Amniotic stem cell (primary cell): ENCODE measurements at places on chromosomes 16 and 17.

DNA sequence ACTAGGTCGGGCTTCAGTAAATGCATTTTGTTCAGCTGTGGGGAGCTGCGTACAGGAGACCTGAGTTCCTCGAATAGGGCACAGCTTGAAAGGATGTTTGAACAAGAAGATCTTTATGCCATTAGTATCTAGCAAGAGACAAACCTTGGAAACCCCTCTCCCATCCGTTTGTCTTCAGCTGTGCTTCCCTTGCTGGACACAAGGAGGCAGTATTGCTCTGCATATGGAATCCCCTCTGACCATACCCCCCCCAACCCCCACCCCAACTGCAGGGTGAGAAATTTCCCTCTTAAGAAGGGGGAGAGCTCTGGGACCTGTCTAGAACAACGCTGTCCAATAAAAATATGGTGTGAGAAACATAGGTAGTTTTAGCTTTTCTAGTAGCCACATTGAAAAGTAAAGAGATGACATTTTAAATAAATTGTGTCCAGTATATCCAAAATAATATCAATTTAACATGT, 1.6 kb downstream of the MRM1 start:
- no peak for DNase-seq

DNA sequence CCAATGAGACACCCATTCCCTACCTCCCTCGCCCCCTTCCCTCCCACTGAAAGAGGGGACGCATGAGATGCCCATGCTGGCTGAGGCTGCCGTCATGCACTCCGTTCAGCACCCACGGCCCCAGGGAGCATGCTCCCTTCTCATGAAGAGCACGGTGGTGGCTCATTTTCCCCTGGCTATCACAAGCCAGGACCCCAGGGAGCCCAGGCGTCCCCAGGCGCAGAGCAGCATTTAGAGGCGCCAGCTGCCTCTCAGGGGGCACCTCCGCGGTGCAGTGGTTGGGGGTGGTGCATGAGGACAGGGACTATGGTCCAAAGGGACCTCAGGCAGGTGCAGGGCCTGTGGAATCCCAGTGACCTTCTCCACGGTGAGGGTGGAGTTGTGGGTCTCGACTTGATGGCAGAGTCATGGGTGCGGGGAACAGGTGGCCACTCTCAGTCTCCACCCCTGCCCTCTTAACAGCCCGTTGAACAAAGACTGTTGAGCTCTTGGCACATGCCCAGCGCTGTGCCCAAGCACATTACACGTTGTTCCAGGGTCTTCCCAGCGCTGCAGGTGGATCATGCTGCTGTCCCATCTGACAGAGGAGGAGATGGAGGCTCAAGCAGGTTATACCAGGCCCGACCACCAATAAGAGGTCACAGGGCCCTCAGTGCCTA, 13.6 kb downstream of the KIF19 start:
- no peak for DNase-seq

GRCh38 chr17:70153210-70153609, 16.1 kb upstream of the KCNJ2 start:
- DNase-seq, result no peak

DNA sequence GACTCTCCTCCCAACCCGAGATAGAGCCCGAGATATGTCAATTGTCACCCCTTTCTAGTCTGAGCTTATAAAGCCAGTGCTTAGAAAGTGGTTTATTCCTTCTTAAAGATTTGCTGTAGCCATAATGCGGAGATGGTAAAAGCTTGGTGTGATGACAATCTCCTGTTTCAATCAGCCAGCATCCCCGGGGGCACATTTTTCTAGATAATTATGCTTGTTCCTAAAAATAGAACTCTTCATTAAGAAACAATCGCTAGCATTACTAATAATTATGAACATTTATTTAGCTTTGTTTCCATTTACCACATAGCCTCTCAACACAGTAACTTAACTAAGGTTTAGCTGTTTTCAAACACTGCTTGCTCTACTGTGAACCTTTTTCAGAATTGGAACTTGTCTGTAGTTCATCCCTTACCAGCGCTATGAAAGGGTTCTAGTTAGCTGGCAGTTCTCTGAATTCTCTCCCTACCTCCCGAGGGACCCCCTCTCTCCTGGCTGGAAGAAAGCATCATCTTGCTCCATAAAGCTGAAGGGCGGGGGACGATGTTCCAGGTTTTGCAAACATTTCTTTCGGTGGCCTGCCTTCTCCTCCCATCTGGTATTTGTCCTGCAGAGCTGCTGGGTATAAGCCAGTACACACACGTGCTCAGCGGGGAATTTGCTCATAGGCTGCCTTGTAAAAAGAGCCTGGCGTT, 922 bp upstream of the MRPL58 start:
- no peak for DNase-seq

DNA sequence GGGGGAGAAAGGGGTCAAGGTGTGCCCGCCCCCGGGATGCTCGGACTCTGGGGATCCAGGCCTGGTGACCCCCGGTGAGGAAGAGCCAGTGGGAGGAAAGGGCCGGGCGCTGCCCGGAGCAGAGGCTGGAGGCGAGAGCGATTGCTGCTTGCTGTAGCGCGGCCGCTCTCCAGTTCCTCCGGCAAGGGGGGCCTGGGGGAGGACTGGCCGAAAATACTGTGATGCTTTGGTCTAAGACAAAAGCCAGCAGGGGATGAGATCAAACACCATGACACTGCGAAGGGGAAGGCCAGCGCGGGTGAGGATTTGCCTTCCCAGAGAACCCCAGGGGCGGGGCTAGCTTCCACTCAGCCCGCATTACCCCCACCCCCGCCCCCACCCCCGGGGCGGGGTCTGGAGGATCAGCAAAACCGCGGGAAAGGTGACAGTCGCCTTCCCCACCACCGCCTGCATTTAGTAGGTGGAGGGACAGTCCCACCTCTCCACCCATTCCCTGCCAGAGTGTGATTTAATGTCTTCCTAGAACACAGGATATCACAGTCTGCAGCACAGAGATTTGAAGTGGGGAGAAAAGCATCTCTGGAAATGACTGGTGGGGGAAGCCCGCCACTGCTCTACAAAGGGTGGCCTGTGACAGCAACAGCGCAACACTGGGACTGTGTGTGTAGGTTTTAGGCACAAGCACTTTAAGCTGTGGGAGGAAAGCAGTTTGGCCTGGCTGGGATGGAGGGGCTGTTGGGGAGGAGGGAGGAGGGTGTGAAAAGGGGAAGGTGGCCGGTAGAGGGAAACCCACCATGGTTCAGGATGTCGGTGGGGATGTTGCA, 25.7 kb downstream of the MRC2 start:
- no peak for DNase-seq

DNA sequence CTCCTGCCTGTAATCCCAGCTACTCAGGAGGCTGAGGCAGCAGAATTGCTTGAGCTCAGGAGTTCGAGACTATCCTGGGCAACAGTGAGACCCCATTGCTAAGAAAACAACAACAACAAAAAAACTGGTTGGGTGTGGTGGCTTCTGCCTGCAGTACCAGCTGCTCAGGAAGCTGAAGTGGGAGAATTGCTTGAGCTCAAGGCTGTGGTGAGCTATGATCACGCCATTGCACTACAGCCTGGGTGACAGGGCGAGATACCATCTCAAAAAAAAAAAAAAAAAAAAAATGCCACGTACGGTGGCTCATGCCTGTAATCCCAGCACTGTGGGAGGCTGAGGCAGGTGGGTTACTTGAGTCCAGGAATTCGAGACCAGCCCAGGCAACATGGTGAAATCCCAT, 34.1 kb downstream of the NME2 start:
- no peak for DNase-seq

GRCh38 chr17:76234354-76234679, 6.0 kb downstream of the RNF157 start:
- DNase-seq, result no peak

GRCh38 chr17:83196973-83197880, 117.8 kb downstream of the METRNL start:
- no peak for DNase-seq

- DNase-seq, result no peak
Observed at GRCh38 chr17:50905460-50905803, 39.3 kb upstream of the TOB1 start.

DNA sequence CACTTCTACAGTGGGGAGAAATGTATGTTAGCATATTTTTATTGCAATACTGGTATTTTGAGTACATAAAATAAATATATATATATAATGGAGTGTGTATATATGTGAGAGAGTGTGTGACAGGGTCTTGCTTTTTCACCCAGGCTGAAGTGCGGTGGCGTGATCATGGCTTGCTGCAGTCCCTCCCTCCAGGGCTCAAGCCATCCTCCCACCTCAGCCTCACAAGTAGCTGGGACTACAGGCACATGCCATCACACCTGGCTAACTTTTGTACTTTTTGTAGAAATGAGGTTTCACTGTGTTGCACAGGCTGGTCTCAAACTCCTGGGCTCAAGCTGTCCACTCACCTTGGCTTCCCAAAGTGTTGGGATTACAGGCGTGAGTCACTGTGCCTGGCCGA, 4.1 kb downstream of the CYLD start:
- DNase-seq, result no peak

DNA sequence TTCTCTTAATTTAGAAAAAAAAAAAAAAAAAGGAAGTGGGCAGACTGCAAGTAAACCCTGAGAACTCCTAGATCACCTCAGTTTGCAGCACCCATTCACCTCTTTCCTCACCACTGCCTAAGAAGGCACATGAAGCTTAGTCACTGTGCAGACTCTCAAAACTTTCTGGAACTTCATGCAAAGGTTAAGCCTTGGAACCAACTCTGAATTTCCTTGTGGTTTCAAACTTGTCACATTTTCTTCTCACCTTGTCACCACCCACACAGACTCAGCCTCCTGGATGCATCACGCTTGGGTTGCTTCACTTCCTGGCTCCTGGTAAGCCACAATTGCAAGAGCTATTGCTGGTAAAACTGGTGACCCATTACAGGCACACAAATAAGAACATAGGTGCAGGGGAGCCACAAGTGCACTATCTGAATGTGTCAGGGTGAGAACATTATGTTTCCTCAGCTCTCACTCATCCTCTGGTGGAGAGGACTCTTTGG, 15.0 kb upstream of the CPD start:
- no peak for DNase-seq

DNA sequence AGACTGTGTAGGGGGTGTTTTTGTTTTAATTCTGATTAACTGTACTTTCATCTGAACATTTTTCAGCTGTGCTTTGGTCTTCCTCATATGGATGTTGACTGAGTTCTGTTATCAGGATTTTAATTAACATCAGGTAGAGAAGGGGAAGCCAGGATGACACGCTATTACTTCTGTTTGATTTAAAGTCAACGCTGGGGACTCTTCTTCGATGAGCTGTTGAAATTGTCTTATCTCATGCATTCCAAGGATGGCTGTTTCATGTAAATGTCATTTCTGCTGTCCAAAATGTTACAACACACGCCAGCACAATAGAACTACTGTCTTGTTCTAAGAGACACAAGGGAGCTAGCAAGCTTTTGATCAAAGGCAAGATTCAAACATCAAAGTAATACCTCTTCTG, 263.3 kb upstream of the CDH5 start:
- DNase-seq, result no peak

- no peak for DNase-seq
Observed at GRCh38 chr17:58364270-58364942, 12.4 kb upstream of the SUPT4H1 start.

GRCh38 chr17:29069526-29070041, 26.6 kb downstream of the PIPOX start:
- no peak for DNase-seq
